ENCODE measurements at places on chromosomes 7 and 10. TPM values are rescaled to one million over a fixed set of nuclear protein-coding genes. Genes with fewer than 3 reads are reported as not detected.

Gene PPP1R3C
- total RNA-seq: 16.8 TPM

Gene OIT3
- not detected for total RNA-seq

Gene KLHL7
- total RNA-seq: 17.6 TPM

Gene PTPRE
- total RNA-seq: 3.7 TPM

Gene NCAPG2
- 39.3 TPM for total RNA-seq

Gene PRLHR
- not detected for total RNA-seq

Gene FRG2B
- 0.13 TPM for total RNA-seq

Gene GPR146
- total RNA-seq: 2.1 TPM

Gene RBM33
- total RNA-seq: 29.2 TPM

Gene PDSS1
- 17.2 TPM for total RNA-seq

Gene TAS2R41
- not detected for total RNA-seq

Gene NME8
- not detected for total RNA-seq
